Skeletal muscle tissue (tissue), 5 donors: ENCODE measurements at places on chromosomes 2 and 18. TPM values are rescaled to one million over a fixed set of nuclear protein-coding genes. Genes with fewer than 3 reads are reported as not detected.

Gene ERICH2
- 0.52 TPM for total RNA-seq

Gene SERPINB13
- not detected for total RNA-seq

Gene SGPP2
- total RNA-seq: not detected

Gene UGT1A3
- not detected for total RNA-seq

Gene DNAJC5G
- total RNA-seq: under 0.01 TPM

Gene TUBA3E
- not detected for total RNA-seq

Gene BOK
- total RNA-seq: 25.1 TPM

Gene INHBB
- 1.0 TPM for total RNA-seq

Gene UGT1A6
- 0.52 TPM for total RNA-seq

Gene MRO
- total RNA-seq: 3.1 TPM

Gene PRKRA
- total RNA-seq: 40.7 TPM

Gene COLEC11
- total RNA-seq: not detected

Gene PPP1R1C
- total RNA-seq: 1.6 TPM

Gene TTR
- total RNA-seq: not detected

Gene LBX2
- total RNA-seq: not detected

Gene CCDC85A
- 4.7 TPM for total RNA-seq
